Testis (tissue), 5 donors: ENCODE measurements at places on chromosomes 16 and 17. TPM values are rescaled to one million over a fixed set of nuclear protein-coding genes. Genes with fewer than 3 reads are reported as not detected.

Gene TNRC6C
- 27.4 TPM for total RNA-seq

GRCh38 chr17:4504188-4504587 is 5.5 kb downstream of the SPNS2 start:
- no peak overlapping the region for H3K27ac ChIP-seq
- H3K36me3 ChIP-seq, result no peaks in the 10 kb centered on the region
- H3K27me3 ChIP-seq, result no peaks in the 10 kb centered on the region
- DNase-seq, result no peak
- H3K4me3 ChIP-seq, result no peak overlapping the region

Gene HOXB1
- not detected for total RNA-seq

Gene TNFRSF13B
- total RNA-seq, result not detected

GRCh38 chr17:77596491-77597417 is 361.7 kb upstream of the TNRC6C start:
- H3K27me3 ChIP-seq, result no peaks in the 10 kb centered on the region
- no peaks in the 10 kb centered on the region for H3K36me3 ChIP-seq
- no peak overlapping the region for H3K4me3 ChIP-seq
- no peak for DNase-seq

DNA sequence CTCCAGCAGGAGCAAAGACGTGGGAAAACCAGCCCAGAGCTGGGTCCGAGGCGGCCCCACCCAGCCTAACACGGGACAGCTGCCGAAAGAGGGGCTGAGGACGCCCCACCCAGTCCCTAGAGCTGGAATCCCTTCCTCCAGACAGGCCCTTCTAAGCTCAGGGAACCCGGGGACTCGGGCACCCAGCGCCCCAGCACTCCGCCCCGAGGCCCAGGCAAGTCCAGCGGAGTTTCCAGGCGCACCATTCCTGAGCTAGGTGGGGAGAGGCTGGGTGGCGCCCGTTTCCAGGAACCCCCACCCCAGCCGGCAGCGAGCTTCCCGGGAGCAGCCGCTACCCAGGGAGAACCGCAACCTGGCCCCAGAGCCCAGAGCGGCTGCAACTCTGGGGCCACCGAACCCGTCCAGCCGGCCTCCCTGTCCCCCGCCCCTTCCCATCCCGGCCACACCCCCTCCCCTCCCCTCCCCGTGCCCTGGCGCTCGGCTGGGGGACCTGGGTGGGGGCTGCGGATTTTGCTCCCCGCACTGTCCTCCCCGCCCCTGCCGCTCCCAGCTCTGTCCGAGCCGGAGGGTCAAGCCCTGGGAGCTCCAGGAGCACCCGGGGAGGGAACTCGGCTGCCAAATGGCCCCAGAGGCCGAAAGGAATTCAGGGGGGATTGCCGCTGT is 536 bp downstream of the TMC6 start:
- no peaks in the 10 kb centered on the region for H3K36me3 ChIP-seq
- H3K4me1 ChIP-seq, result peaks cover 25% of the 10 kb centered on the region
- peak overlapping the region; percentile 47 for H3K27ac ChIP-seq

Gene KRT20
- not detected for total RNA-seq

DNA sequence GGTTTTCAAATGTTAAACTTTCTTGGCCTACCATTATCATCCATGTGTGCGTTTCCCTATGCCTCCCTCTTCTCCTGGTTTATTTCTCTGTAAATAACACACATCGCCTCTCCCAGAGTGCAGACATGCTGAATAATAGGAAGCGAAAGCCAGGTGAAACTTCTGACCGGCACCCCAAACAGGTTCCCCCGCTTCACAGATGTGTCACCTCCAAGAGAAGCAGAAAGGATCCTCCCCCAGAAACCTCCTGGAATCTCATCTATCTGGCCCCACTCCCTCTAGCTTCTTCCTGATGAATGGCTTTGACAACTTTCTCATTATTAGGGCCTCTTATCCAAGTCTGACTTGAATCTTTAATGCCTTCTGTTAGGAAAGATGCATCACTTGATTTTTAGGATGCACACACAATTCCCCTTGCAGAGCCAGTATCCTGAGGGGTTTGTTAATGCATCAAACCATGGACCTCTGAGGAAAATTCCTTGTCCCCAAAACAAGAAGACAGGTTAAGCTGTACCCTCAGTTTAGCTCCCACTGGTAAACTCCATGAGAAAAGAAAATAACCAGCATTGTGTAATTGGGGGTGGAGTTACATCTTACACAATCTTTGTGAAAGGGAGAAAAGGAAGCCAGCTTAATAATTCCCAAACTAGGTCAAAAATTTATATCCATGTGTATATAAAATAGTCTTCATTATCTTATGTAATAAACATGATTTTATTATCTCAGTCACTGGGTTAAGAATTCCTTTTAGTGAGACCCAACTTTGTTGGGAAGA is 20.1 kb upstream of the HYDIN start:
- H3K27me3 ChIP-seq, result no peaks in the 10 kb centered on the region
- no peak for DNase-seq
- no peaks in the 10 kb centered on the region for H3K4me1 ChIP-seq
- H3K4me3 ChIP-seq, result no peak overlapping the region

DNA sequence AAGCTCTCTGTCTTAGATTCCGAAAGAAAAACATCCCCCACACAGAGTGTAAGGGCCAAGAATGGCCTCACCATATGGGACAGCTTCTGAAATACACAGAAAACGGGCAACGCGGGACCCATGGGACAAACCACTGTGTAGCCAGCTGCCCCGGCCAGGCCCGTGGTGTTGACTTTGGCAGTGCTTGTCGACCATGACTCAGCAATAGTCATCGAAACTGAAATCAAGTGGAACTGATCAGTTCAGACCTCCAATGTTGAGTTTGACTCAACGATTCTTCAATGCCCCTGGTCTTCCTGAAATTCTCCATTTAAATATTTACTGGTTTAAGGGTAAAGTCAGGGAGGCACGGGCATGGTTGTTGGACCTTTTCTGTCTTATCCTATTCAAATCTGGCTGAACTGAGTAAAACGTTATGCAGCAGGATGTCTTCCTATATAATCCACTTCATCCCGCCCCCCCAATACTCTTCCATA is 27.5 kb downstream of the ZFHX3 start:
- H3K27me3 ChIP-seq, result no peaks in the 10 kb centered on the region
- no peak overlapping the region for H3K27ac ChIP-seq
- DNase-seq, result no peak
- no peak overlapping the region for H3K4me3 ChIP-seq
- H3K4me1 ChIP-seq, result peaks cover 14% of the 10 kb centered on the region
- H3K36me3 ChIP-seq, result no peaks in the 10 kb centered on the region

DNA sequence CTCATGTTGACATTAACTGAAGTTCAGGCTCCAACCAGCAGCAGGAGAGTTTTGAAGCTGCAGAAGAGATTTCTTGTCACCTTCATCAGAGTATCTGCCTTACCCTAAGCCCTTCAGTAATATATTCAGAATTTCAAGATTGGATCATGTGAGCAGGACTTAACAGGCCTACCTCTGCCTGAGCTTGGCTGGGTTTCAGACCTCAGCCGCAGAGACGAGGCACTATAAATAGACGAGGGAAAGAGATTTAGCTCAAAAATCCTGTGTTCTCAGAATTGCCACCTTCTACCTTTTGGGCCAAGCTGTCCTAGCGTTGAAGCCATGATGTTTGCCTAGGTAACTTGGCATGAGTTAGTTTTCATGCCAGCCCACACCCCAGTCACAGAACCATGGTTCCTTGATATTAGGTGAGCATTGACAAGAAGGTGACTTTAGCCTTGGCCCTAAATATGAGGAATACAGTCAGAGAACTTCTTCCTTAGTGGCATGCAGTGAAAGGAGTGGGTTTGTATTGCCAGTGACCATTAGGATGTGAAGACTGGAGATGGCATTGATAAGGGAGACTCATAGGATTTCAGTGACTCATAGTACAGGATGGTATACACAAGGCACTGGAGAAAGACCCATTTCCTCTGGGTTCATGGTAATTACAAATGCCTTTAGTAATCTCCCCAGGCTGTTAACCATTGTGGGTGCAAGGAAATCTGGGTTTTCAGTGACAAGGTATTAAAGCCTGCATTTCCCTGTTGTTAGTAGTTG is 224.3 kb downstream of the MSI2 start:
- no peaks in the 10 kb centered on the region for H3K27me3 ChIP-seq
- peak overlapping the region; percentile 86 for H3K27ac ChIP-seq
- H3K4me1 ChIP-seq, result peaks cover 46% of the 10 kb centered on the region
- H3K4me3 ChIP-seq, result no peak overlapping the region

DNA sequence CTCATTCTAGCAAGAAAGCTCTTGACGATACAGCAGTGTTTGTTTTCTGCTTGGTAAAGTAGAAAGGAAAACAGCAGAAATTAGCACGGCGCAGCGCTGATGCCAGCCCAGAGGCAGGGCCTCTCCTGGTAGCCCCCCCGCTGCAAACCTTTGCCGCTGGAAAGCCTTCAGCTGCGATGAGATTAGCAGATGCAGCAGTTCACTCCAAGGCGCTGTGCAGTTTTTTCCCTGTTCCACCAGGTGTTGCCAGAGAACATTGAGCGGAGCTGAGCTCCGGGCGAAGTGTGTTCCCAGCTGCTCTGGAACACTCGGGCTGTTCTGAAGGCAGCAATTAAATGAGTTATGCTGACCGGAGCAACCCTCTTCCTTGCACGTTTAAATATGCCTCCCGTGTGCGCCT is 72.5 kb downstream of the RBFOX1 start:
- DNase-seq, result peak; percentile 43
- H3K27me3 ChIP-seq, result no peaks in the 10 kb centered on the region
- H3K4me1 ChIP-seq, result no peaks in the 10 kb centered on the region
- no peak overlapping the region for H3K27ac ChIP-seq

Gene CLEC10A
- 3.8 TPM for total RNA-seq

Gene ZFP3
- 6.4 TPM for total RNA-seq

Gene CACNG4
- total RNA-seq, result 0.16 TPM

DNA sequence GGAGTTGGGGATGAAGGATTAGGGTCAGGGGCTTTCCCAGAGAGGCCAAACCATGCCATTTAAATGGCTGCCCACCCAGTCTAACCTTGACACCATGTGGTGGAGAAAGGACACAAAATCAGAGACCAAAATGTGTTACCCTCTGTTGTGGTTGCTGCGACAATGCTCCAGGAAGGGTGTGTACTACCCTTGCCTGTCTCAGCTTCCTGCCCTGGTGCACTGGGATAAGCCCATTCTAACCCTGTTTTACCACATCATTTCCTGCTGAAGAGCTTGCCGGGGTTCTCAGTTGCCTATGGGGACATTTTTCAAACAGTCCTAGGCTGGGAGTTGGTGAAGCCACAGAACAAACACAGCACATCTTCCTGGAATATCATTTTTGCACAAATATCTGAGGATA is 4.9 kb downstream of the OR4D1 start:
- no peak overlapping the region for H3K27ac ChIP-seq
- no peak overlapping the region for H3K4me3 ChIP-seq
- no peaks in the 10 kb centered on the region for H3K36me3 ChIP-seq
- no peaks in the 10 kb centered on the region for H3K27me3 ChIP-seq

Gene PPP1R1B
- total RNA-seq, result 22.4 TPM

GRCh38 chr16:677316-678190 is 2.1 kb downstream of the RHBDL1 start:
- no peaks in the 10 kb centered on the region for H3K36me3 ChIP-seq
- no peak overlapping the region for H3K4me3 ChIP-seq
- H3K27me3 ChIP-seq, result no peaks in the 10 kb centered on the region
- H3K27ac ChIP-seq, result no peak overlapping the region
- no peak for DNase-seq

Gene HAS3
- total RNA-seq, result 7.7 TPM

DNA sequence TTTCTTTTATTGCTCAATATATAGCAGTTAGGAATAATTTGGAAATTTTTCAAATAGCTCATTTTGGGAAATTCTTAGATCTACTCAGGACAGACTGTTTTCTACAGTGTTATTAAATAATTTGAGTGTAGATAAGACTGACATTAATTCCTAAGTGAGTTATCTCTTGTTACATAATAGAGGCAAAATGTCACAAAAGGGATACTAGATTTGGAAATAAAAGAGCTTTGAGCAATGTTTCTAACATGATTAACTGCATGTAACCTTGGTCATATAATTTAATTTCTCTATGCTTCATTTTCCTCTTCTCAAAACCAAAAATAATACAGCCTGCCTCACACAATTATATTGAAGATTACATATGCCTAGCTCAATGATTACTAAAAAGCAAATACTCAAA is 16.3 kb upstream of the KIF2B start:
- no peaks in the 10 kb centered on the region for H3K36me3 ChIP-seq
- DNase-seq, result no peak
- H3K27me3 ChIP-seq, result no peaks in the 10 kb centered on the region
- no peak overlapping the region for H3K27ac ChIP-seq

DNA sequence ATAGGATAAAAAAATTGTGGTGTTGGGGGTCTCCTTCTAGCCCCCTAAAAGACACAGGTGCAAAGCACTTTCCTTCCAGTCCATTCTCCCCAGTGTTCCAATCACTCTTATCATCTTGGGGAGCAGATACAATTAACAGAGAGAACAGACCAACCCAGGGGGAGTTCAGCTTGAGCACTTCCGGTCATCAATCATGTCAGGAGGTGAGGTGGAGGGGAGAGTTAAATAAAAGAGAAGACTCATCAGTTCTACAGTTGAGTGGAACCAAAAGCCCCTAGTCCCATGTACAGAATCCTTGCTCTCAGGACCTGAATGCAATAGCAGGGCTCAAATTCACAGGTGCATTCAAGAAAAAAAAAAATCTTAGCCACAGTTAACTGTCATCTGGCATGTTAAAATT is 122.3 kb downstream of the DYNLRB2 start:
- H3K27me3 ChIP-seq, result no peaks in the 10 kb centered on the region
- no peak overlapping the region for H3K27ac ChIP-seq
- no peak overlapping the region for H3K4me3 ChIP-seq
- H3K36me3 ChIP-seq, result no peaks in the 10 kb centered on the region

Gene LSM12
- 74.4 TPM for total RNA-seq

Gene OR3A2
- 27.4 TPM for total RNA-seq

DNA sequence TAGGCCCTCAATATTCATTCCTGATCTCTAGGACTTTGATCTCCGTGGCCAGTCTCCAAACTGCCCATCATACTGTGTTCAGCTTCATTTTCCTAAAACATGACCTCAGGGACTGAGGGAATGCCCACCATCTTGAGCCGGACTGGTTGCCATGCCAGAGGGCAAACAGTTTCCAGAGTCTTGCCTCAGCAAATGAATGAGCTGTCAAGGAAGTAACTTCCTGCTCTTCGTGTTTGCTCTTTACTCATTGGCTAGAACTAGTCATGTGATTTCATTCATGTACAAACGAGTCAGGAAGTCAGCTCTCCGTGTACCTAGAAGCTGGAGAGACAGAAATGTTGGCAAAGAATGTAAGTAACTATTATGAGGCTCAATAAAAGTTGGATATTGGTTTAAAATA is 50.2 kb downstream of the ANKFN1 start:
- H3K36me3 ChIP-seq, result no peaks in the 10 kb centered on the region
- H3K27ac ChIP-seq, result no peak overlapping the region
- no peaks in the 10 kb centered on the region for H3K27me3 ChIP-seq
- H3K4me1 ChIP-seq, result no peaks in the 10 kb centered on the region
- DNase-seq, result no peak

Gene ERCC4
- 29.3 TPM for total RNA-seq

Gene ESRP2
- 14.6 TPM for total RNA-seq

- H3K4me1 ChIP-seq, result no peaks in the 10 kb centered on the region
- H3K4me3 ChIP-seq, result no peak overlapping the region
- DNase-seq, result no peak
- H3K36me3 ChIP-seq, result no peaks in the 10 kb centered on the region
- no peaks in the 10 kb centered on the region for H3K27me3 ChIP-seq
Measured at GRCh38 chr16:76293980-76294379, 16.8 kb downstream of the CNTNAP4 start.

Gene PRSS21
- 130 TPM for total RNA-seq

Gene CDRT15
- total RNA-seq, result 3.2 TPM

Gene SMIM36
- 0.55 TPM for total RNA-seq

- no peak overlapping the region for H3K27ac ChIP-seq
- H3K36me3 ChIP-seq, result no peaks in the 10 kb centered on the region
- H3K27me3 ChIP-seq, result no peaks in the 10 kb centered on the region
Measured at GRCh38 chr16:3189869-3190268, 1.9 kb downstream of the OR1F1 start.

GRCh38 chr17:1744551-1745512 is 2.2 kb downstream of the SERPINF2 start:
- H3K4me1 ChIP-seq, result peaks cover 57% of the 10 kb centered on the region
- H3K27ac ChIP-seq, result peak overlapping the region; percentile 84
- H3K36me3 ChIP-seq, result no peaks in the 10 kb centered on the region
- no peak overlapping the region for H3K4me3 ChIP-seq

Gene BRICD5
- 66.5 TPM for total RNA-seq
